Stimulated activated CD8-positive, alpha-beta memory T cell treated with anti-CD3 and anti-CD28 coated beads, Interleukin-4, amount 100 ng/mL, for 4 hours (primary cell): ENCODE measurements at places on chromosomes 4 and X.

DNA sequence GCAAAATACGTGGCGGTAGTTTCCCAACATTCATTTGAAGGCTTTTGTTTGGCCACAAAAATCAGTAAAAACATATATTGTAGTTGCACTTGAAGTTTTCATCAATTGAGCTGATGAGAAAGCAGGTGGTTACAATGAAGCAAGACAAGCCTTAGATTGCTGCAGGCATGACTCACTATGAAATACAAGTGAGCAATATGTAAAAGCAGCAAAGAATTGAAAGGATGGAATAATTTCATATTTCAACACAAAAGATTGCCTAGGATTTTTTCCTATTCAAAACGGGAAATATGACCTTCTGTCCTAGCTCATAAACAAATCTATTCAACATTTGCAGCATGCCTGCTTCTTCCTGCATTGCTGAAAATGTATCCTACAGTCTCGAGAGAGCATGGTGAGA is 190.9 kb upstream of the BANK1 start:
- no peak for DNase-seq

DNA sequence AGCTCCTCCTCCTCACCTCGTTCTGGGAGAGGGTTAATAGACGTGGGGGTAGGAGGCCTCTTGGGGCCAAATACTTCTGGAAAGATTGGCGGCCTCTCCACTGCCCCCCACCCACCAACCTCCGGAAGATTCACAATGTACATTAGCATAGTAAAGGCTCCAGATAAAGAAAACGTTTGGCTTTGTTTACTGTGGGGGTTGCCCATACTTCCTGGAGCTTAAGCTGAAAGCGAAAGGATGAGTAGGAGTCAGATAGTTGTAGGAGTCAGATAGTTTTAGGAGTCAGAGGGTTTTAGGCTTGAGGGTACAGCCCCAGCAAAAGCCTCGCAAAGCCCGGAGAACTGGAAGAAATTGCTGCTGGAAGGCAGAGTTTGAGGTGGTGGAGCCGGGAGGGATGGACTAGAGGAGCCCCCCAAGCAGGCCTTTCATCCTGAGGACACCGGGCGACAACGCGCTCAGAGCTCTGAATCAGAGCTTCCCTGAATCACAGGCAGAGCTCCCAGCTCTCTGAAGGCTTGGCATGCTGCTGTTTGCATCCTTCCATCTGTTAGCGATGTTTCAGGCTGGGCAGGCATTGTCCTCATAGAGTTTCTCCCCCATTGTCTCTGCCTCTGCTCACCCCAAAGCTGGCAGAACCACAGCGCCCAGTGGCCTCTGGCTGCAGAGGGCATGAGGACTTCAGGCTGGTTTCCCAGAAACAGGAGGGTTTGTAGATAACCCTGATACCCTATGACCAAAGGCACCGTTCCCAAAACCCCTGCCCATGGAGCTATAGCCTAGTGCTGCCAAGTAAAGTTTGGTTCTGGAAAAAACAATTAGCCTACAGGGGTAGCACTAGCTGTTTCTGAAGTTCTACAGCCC is 280.7 kb downstream of the BCOR start:
- no peak for DNase-seq

GRCh38 chr4:963276-964225 is 9.8 kb downstream of the DGKQ start:
- DNase-seq, result no peak

DNA sequence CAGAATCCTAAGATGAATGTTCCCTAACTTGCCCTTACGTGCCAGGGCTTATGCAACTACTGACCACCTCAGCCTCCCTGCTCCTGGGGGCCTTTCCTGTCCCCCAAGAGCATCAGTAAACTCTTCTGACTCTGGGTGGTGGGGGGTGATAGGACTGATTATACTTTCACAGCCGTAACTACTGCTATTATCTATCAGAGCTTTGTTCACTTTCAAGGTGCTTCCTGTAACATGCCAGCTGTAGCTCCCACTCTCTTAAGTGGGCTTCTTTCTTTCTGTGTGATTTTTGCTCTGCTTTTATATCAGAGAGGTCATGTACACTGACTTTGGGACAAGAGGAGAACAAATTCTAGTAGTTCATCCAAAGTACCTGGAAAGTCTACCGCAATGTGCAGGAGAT is 25.3 kb downstream of the SPINK2 start:
- no peak for DNase-seq

DNA sequence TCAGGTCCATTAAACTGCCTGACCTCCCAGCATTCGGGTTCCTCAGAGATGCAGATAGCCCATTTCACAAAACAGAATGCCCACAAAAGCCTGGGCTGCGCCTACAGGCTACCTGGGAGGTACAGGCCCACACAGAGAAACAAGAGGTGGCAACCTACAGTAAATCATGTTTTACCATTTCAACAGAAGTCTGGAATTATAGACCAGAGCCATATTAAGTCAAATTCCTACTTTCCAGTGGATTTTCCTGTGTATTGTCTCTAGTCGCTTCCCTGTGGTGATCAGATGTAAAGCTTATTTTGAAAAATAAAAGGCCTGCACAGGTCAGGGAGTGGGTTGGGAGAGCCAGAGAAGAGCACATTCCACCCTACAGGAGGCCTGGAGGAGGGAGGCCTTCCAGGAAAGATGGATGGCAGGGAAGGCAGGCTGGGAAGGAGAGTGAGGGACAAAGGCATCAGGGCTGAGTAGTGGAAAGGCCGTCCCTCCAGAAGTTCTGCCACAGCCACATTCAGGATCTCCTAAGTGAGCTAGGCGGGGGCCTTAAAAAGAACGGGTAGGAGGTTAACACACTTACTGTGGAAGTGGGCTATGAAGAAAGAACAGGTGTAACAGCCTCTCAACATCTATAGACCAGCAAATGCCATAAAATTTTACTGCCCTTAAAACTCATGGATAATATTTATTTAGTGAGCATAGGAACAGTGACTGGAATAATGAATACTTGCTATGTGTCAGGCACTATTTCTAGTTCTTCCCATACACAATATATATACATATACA is 19.0 kb upstream of the USO1 start:
- no peak for DNase-seq
